ENCODE measurements at places on chromosomes 16 and 17.

DNA sequence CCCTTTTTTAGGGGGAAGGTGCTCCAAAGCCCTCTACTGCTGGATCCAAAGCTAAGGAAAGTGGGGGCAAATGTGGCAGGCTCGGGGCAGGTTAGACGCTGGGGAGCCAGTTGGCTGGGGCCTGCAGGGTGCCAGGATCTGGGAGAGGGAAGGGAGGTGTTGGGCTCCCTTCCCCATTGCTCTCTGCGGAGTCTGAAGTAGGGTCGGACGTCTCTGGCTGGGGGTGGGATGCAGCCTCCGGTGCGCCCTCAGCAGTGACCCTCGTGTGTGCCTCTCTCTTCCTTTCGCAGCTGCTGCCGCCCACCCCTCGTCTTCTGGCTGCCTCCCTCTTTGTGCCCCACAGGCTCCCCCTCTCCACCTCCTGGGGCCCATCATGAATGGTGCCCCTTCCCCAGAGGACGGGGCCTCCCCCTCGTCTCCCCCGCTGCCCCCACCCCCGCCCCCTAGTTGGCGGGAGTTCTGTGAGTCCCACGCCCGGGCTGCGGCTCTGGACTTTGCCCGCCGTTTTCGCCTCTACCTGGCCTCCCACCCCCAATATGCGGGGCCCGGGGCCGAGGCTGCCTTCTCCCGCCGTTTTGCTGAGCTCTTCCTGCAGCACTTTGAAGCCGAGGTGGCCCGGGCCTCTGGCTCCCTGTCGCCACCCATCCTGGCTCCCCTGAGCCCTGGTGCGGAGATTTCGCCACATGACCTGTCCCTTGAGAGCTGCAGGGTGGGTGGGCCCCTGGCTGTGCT, 2.2 kb downstream of the SH2B1 start:
- DNase-seq = no peak

DNA sequence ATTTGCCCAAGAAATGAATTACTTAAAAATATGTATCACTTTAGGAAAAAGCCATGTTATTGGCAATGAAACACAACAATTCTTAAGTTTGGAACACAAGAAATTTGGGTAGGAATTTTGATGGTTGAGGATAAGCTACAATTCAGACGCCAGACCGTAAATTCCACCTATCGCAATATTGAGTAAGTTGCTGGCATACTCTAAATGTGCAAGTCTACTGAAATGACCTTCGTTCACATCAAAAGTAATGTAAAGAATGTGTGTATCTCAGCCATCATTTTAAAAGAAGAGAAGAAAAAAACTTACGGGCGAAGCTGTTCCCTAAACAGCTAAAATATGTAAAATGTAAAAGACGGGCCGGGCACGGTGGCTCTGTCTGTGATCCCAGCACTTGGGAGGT, 33.4 kb downstream of the UBE2G1 start:
- DNase-seq = no peak

DNA sequence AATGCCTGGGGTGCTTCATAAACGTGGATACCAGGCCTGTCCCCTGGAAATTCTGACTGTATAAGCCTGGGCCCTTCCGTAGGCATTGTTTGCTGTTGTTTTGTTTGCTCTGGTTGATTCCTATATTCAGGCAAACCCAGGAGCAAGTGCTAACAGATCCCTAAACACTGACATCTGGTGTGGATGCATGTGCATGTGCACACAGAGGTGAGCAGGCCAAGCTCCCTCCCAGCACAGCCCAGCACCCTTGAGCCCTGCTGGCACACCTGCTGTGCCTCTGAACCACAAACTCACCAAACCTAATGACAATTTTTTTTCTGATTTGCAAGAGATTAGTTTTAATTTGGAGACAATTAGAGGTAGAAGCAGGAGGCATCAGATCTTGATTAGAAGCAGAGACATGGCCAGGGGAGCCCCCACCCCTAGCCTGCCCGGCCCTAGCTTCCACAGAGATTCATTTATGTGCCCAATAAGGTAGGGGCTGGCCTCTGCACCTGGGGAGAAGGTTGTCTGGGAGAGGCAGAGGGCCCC, 40.4 kb downstream of the TMEM132E start:
- DNase-seq = no peak

GRCh38 chr16:50743581-50744225, 1.8 kb downstream of the CYLD start:
- no peak for DNase-seq

DNA sequence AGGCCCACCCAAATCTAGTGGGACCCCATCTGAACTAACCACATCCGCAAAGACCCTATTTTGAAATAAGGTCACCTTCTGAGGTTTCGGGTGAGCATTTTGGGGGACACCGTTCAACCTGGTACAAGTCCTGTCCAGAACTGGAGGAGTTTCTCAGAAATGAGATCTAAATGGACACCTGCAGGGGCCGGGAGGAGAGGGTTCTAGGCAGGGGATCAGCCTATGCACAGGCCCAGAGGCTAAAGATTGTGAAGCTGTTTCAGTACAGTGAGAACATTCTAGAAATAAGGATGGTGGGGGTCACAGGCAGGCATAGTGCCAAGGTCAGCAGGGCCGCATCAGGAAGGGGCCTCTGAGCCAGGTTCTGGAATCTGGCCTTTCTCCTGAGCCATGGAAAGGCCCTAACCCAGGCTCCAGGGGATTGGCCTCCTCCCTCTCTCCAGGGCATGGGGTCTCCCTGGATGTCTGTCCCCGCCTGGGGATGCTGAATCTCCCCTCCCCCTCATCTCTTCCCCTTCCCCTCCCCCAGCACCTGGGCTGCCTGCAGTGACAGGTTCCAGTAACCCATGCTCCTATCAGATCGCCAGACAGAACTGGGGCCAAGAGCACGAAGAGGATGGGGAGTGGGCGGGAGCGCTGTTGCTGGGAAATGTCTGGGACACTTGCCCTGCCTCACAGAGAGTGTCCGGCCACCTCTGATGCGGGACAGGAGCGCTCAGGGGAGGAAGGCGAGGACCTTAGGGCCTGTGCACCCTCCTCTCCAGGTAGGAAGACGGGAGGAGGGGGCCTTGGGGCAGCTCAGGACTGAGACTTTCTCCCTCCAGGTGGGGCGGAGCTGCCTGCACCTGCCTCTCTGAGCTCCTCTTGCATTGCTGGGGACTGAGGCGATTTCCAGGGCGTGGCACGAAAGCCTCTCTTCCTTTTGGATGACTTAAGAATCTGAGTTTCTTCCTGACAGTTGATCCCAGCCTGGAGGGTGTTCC, 321.4 kb upstream of the TNRC6C start:
- DNase-seq = no peak

- DNase-seq = no peak
These were observed 719.7 kb upstream of the CDH8 start for GRCh38 chr16:62755938-62756337.

DNA sequence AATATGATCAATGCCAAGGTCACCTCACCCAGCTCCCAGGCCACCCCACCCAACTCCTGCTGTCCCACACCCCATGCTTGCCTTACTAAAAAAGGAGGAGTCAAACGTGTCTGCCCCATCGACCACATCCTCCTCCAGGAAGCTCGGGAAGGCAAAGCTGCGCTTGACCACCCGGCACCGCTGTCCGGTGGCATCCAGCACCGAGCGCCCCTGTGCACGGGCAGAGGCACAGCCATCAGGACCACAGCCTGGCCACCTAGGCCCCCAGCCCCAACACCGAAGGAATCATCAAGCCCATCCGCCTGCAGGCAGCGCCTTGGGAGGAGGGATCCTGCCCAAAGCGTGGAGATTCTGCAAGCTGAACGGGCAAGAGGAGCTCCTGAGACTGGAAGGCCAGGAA, 10.2 kb downstream of the AANAT start:
- no peak for DNase-seq

DNA sequence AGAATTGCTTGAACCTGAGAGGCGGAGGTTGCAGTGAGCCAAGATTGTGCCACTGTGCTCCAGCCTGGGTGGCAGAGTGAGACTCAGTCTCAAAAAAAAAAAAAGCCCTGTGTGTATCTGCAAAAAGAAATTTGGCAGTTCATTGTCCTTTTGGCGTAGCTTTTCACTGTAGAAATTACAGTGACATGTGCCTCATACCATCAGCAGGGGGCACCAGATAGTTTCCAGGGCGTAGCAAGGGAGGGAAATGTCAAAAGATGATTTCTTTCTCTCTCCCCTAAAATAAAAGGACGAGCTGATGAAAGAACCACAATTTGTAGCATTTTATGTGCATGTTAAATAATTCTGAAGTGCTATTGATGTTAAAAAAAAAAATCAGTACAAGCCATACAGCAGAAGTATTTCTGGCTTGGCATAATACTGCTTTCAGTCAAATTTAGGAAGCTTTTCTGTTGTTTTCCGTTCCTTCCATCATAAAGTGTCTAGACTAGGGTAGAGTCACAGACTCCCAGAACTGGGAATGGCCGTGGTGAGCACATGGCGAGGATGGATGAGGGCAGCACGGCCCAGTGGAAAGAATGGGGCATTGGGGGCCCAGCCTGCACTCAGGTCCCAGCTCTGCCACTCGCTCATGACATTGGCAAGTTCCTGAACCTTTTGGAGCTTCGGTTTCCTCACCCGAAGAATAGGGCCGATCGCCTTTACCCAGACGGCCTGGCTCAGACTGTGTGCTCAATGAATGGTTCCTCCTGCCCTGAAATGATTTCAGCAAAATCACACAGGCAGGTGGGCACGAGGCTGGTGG, 59.8 kb upstream of the RPH3AL start:
- DNase-seq = peak; percentile 70

GRCh38 chr17:80585890-80586845, 41.5 kb downstream of the RPTOR start:
- DNase-seq = no peak

GRCh38 chr16:57009643-57010170, 20.4 kb downstream of the NLRC5 start:
- DNase-seq = no peak

Data from activated CD4-positive, alpha-beta T cell treated with anti-CD3 and anti-CD28 coated beads, Interleukin-2, amount 50 U/mL, for 48 hours (primary cell).